ENCODE measurements at places on chromosomes 11 and 22. TPM values are rescaled to one million over a fixed set of nuclear protein-coding genes. Genes with fewer than 3 reads are reported as not detected.

DNA sequence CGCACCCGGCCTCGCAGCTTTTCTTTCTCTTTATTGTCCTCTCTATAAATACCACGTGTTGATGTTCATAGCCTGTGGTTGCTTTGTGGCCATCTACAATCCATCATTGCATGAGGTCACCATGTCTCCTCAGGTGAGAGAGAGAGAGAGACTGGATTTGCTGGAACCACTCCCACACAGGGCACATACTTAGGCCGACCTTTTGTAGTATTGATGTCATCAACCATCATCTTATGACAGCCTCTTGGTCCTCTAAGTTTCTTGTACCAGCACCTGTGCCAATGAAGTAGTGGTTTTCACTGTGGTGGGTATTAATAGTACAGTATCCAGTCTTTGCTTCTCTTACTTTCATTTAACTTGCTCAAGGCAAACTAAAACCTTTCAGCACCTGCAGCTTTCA lies 22.8 kb upstream of the P2RY6 start:
- no peaks in the 10 kb centered on the region for H3K4me1 ChIP-seq
- peaks cover 21% of the 10 kb centered on the region for H3K36me3 ChIP-seq
- no peaks in the 10 kb centered on the region for H3K27me3 ChIP-seq
- no peak overlapping the region for H3K4me3 ChIP-seq
- DNase-seq = no peak

- H3K27me3 ChIP-seq = no peaks in the 10 kb centered on the region
- H3K4me1 ChIP-seq = peaks cover 17% of the 10 kb centered on the region
- DNase-seq = no peak
Measured at GRCh38 chr11:57742087-57742452, 779 bp downstream of the SELENOH start.

Gene CLDN25
- not detected for polyA plus RNA-seq

GRCh38 chr11:62889484-62890437 lies 9.1 kb downstream of the SLC3A2 start:
- no peaks in the 10 kb centered on the region for H3K27me3 ChIP-seq
- DNase-seq = no peak

DNA sequence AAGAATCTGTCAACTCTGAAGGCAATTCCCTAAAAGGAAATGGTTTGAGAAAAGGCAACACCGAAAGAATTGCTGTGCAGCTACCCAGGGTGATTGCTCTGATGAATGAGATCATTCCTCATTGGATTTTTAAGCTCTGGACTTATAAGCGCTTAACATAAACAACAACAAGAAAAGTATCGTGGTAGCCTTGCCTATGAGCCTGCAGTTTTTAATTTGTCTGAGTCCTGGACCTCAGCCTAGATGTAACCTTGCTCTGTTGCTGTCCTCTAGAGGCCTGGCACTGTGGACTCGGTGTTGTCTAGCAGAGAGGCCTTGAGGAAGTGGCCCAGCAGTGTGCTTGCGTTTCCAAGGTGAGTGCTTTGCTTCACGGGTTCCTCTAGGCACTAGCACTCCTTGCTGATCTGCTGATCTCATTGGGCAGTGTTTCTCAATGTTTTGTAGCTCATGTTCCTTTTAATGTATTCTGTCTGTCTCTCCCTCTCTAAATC lies 20.4 kb downstream of the CCDC81 start:
- no peak overlapping the region for H3K4me3 ChIP-seq
- H3K27ac ChIP-seq = no peak overlapping the region
- H3K27me3 ChIP-seq = no peaks in the 10 kb centered on the region
- no peaks in the 10 kb centered on the region for H3K36me3 ChIP-seq

GRCh38 chr11:95138448-95138847 lies 48.8 kb downstream of the ENDOD1 start:
- H3K27ac ChIP-seq = no peak overlapping the region
- no peaks in the 10 kb centered on the region for H3K36me3 ChIP-seq
- H3K4me3 ChIP-seq = no peak overlapping the region

GRCh38 chr11:33151399-33151798 lies 9.9 kb downstream of the CSTF3 start:
- no peak overlapping the region for H3K27ac ChIP-seq
- no peaks in the 10 kb centered on the region for H3K36me3 ChIP-seq
- H3K27me3 ChIP-seq = no peaks in the 10 kb centered on the region
- no peak for DNase-seq
- no peak overlapping the region for H3K4me3 ChIP-seq

Gene AGBL2
- polyA plus RNA-seq = not detected

Gene NEFH
- polyA plus RNA-seq = 0.74 TPM
